ENCODE measurements at places on chromosomes 2 and 18.
A peak's percentile ranks its signal among the peaks of the same experiment; 100 is the strongest.

DNA sequence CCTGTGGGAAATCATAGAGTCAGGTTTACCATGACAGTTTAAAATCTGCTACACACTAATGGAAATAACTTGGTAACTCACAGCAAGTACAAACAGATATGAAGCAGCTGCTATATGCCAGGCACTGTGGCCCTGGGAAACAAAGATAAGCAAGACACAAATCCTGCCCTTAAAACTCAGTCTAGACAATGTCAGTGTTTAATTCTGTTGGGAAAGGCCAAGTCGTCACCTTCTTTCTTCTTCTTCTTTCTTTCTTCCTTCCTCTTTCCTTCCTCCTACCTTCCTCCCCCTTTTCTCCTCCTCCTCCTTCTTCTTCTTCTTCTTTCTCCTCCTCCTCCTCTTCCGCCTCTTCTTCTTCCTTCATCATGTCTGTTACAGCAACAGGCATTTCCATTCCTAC lies 26.8 kb downstream of the PLEK start:
- no peak for DNase-seq

DNA sequence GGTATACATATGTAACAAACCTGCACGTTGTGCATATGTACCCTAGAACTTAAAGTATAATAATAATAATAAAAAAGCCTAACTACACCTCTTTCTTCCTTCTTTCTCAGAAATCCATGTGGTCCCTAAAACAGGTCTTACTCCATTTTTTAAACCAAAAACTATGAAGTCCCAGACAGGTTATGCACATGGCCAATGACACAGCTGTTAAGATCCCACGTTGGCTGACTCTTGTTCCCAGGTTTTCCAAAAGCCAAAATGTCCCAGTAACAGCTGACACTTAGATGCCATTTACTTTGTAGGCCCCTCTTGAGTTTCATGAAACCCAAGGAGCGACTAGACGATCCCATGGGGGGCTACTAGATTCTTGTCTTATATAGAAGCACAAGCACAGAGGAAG lies 97.0 kb downstream of the KCNF1 start:
- no peak for DNase-seq

DNA sequence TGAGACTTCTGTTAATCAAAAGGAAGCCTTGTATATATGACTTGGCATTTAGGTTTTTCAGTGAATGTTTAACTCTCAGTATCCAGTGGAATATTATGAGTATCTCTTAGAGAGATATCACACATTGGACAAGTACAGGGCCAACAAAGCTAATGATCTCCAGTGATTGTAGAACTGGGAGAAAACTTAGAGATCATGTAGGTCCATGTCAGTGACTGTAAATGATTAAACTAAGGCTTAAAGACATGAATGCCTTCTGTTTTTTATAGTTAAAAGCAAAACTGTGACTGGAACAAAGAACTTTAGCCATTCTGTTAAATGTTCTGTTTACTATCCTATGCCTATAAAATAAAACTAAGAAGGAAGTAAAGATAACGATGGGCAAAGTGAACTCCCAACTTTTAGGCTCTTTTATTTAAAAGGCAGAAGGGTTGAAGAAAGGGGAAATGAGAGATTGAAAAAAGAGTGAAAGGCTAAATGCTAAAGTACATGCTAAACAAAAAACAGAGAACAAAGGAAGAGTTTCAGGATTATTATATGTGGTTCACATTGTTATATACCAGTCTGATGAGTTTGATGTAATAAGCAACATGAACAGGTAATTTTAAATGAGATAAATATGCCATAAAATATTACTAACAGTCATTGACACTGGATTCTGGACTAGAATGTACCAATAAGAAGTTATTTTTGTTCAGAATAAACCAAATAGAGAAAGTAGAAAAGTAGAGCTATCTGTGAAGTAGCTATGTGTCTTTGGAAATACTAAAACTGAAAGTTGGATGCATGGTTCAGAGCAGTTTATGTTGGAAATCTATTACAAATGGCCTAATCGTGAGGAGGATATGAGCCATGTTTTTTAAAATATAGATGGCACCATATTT lies 37.1 kb upstream of the TNFRSF11A start:
- no peak for DNase-seq

DNA sequence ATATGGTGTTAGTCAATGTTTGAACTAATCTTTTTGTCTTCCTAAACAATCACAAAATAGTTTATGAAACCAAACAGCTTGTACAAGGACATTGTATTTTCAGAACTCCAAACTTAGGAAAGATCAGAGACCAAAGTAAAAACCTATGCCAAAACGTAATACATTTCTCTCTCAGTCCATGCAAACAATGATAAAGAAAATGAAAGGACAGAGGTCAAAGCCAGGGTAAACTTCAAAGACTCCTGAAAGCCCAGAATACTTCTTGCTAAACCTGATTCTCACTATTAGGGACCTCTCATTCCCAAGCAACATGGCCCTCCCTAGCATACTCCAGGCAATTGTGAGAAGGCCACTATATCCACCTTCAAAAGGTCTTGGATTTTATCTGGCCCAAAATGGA lies 105.1 kb upstream of the GALNT5 start:
- DNase-seq, result no peak

DNA sequence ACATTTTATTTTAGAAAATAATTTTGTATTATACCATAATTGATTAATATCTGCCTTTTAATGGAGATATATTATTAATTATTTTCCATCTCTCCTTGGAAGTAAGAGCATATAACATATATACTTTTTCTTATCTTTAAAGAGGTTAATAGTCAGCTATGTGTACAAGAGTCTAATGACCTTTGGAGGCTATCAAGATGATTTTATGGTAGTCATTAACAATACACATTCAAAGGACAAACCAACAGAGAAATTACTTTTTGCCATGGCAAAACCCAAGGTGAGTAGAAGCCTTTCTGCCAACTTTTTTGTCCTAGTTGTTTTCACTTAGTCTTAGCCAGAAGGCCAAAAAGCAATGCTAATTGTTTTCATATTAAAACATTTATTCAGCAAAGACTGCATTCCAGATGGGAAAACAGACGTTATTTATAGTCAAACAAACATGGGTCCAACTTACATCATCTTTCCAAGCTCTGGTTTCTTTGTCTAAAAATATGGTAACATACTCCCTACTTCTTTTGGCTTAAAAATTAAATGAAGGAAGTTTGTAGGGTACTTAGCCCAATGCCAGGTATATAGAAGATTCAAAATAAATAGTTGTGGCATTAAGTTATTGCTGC lies 9.6 kb upstream of the DYNC2LI1 start:
- DNase-seq, result no peak

DNA sequence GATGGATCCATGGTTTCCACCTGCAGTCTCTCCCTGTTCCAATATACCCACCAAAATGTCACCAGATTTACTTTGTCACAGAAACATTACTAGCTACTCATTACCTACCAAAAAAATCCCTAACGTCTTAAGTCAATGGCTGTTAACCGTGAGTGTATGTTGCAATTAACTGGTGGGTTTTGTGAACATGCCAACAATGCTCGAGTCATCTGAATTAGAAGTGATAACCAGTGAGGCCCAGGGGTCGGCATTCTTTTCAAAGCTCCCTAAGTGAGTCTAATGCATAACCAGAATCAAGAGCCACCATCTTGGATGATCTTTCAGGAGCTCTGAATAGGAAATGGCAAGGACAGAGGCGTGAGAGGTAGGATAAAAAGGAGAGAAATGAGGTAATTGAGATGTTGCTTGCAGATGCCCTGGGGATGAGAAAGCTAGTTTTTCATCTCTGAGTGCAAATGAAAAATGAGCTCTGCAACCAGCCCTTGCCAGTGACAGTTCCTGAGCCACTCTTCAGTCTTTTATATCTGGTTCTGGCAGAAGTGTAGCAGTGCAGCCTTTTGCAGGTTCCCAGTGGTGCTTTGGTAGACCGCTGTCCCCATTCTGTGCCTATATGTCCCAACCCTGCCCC lies 130.0 kb upstream of the RND3 start:
- peak; percentile 19 for DNase-seq

GRCh38 chr2:28610583-28611201 lies 114.8 kb downstream of the PLB1 start:
- peak; percentile 65 for DNase-seq

GRCh38 chr2:152511981-152512380 lies 177.0 kb downstream of the FMNL2 start:
- no peak for DNase-seq

- no peak for DNase-seq
These were observed 95.5 kb downstream of the ACKR3 start for GRCh38 chr2:236665101-236665500.

GRCh38 chr2:65431421-65432226 lies 775 bp downstream of the SPRED2 start:
- DNase-seq, result peak; percentile 62

DNA sequence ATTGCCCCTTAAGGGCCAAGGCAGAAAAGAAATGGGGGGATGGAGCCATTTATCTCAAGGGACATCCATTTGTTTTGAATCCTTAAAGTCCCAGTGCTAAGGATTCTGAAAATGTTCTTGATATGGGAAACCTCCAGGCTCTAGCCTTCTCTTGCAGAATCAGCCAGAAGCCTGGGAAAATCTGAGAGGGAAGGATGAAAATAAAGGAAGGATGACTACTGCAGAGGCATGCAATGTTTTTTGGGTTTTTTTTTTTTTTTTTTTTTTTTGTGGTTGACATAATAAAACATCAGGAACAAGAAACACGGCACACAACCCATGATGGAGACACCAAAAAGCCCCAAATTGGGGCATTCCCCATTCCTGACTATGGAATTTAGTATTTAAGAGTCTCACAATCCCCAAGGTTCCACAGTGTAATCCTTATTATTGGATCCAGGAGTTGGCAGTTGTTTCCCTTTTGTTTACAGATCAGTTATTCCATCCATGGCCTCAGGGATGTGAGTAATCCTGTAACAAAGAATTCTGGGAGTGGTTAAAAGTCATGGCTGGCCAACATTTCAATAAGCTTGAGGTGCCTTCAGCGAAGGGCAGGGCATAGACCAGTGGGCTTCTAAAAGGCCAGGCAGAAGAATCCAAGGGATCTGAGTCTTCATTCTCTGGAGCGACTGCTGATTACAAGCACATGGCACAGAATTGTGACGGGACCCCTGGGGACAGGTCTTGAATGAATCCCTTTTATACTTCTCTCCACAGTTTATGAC lies 337.5 kb downstream of the GULP1 start:
- peak; percentile 52 for DNase-seq

GRCh38 chr2:196915507-196916189 lies 10.9 kb downstream of the PGAP1 start:
- no peak for DNase-seq

DNA sequence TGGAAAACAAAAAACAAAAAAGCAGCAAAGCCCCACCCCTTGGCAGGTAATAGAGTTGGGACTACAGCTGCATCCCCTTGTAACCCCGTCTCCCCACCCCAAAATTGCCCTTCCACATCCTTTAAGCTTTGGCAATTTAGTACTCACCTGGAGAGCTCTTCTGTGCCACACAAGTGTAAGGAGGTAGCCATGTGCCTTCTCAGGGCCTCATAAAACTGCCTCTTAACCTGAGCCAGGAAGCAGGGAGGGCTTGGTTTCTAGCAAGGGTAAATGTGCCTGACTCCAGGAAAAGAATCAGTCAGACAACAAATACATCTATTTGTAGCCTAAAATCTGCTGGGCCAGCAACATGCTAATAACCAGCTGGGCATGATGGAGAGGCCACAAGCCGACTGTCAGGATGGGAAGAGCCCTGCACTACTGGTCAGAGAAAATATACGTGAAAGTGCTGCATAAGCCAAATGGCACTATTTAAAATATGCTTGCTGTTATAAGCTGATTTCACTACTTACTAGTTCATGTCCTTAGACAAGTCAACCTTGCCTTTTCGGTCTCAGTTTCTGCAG lies 46.3 kb downstream of the NOP58 start:
- no peak for DNase-seq

DNA sequence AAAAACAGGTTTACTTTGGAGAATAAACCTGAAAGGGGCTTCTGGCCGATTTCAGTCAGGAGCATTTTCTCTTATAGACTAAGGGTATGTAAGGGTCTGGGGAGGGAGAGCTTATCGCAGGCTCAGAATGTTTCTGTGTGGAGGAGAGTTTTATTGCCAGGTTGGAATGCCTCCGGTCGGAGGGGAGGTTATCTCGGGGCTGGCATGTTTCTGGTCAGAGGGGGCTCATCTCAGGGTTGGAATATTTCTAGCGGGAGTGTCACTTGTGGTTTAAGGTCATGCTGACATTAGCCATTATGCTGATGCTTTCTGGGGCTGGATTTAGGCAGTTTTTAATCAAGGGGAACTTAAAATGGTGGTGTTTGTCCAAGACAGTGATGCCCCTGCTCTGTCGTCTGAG lies 333.6 kb downstream of the METTL4 start:
- DNase-seq, result peak; percentile 29

- DNase-seq, result no peak
These were observed 145.2 kb downstream of the DTNB start for GRCh38 chr2:25528173-25528572.

DNA sequence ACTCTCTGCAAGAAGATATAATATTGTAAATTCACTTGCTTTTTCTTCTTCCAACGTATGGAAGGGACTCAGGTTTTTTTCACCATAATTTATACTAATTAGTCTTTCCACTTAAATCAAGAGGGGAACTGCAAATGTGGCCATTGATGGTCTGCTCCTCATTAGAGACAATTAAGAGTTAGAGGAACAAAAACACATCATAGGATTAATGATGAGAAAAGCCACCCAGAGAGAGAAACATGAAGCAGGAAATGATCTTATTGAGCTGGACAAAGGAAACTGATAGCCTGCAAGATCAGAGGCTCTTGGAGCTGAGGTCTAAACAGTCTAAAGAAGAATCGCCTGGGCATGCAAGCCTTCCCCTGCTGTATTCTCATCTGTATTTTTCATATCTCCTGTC lies 151.2 kb upstream of the NRP2 start:
- DNase-seq, result no peak

DNA sequence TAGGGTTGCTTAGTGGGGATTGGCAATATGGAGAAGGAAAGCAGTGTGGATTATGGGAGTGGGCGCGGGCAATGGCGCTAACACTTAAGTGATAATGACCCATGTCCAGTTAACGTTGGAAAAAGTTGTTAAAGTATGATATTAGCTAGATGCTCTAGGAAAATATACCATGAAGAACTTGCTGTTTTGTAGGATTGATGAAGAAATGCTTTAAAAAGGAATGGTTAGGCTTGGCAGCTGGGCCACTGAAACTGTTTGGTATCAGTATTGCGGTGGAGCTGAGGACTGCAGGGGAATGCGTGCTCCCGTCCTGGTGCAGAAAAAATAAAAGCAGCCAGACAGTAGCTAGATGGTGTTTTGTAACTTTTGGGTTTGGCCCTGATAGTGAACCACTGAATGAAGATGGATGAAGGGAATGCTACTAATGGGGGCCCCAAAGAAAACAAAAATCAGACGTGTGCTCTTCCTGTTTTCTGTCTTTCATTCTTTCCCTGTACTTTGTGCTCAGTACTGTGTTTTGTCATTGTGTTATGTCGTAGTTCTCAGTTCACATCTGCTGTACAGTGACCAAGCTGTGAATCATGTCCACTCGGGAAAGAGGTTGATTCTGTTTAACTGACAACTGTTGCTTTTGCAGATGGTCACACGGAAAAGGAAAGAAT lies 999 bp downstream of the INSIG2 start:
- peak; percentile 27 for DNase-seq

GRCh38 chr2:200509235-200509611 lies 645 bp downstream of the KCTD18 start:
- DNase-seq, result peak; percentile 12

GRCh38 chr2:170255971-170256370 lies 78.0 kb downstream of the MYO3B start:
- DNase-seq, result peak; percentile 21
